ENCODE measurements at places on chromosomes 2 and 18.
A peak's percentile ranks its signal among the peaks of the same experiment; 100 is the strongest.

DNA sequence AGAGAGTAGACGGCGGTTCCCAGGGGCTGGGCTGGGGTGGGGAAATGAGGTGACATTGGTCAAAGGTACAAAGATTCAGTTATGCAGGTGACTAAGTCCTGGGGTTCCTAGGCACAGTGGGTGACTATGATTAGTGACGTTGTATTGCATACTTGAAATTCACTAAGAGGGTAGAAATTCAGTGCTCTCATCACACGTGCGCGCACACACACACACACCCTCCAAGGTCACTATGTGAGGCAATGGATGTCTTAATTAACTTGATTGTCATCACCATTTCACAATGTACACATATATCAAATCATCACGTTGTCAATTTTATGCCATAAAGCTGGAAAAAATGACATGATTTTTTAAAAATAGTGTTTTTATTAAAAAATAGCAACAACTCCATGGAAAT is 92.9 kb upstream of the ALKAL2 start:
- no peak for DNase-seq

DNA sequence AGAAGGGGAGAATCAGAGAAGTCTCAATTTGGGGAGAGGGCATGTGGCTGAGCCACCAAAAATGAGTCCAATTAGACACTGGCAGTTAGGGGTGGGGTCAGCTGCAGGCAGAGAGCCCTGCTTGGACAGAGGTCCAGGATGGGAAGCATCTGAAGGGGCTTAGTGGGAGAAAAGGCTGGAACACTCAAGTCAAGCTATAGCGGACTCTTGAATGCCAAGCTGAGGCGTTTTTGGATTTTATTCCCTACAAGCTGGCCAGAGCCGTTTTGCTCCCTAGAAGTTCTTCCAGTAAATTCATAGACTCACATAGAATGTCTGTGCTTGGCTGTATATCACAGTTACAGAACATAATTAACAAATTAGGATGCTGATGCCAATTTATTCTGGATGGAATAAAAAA is 172.8 kb downstream of the ACOXL start:
- no peak for DNase-seq

- no peak for DNase-seq
These were observed 9.2 kb upstream of the HK2 start for GRCh38 chr2:74824679-74825078.

DNA sequence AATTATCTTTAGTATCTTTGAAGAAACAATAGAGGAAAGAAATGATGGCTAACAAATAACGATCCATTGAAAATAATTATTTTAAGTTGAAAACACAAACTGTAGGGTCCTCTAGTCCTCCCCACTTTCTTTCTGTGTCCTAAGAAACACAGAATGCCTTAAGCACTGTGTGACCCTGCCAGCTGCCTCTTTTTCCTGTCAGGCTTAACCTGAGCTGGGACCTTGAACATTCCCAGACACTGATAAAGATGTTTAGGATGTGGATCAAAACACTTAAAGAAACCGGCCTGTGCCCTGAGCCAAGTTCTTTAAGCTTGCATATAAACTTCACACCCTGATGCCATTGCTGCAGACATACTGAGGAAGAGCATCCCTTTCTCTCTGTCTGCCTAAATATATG is 755.4 kb upstream of the VRK2 start:
- DNase-seq, result no peak

DNA sequence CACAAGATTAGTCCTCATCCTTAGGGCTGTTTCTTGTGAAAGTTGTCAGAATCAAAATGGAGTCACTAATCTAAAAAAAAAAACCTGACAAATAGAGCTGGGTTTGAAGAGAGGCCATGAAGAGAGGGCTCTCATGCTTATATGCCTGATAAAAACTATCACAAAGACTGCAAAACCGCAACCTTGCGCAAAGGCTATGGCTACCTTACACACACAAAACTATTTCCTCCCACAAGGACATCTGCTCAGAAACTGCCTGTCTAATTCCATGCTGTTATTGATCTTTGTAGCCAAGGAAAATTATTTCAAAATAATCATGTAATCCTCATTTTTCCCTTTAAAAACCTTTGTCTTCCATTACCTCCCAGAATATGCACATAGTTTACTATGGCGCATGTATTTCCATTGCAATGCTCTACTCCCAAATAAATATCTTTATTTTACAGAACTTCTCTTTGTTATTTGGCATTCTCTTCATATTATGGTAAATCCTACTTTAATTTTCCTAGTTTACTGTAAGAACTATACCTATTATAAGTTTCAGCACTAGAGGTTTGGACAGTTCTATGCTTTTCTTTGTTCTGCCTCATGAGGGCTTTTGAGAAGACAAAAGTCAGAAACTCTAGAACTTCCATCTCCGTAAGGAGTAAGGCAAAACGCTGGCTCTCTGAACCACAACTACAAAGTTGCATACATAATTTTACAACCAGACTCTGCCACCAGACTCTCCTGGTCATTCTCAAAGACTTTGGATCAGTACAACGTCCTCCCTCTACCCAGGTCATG is 9.6 kb upstream of the DPYSL5 start:
- DNase-seq, result no peak

DNA sequence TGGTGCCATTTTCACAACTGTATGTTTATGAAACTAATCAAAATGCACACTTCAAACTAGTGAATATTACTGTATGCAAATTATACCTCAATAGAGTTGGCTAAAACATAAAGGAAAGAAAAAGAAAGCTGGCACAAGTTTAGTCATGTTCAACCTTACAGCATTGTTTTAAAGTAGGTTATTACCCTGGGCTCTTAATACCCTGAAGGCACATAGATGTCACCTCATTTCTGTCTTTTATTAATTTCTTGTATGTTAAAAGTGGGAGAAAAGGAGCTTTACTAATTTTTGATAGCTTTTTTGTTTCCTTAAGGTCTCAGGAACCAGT is 32.7 kb downstream of the TMEM131 start:
- no peak for DNase-seq

GRCh38 chr2:131153529-131153928 is 48.4 kb downstream of the PLEKHB2 start:
- DNase-seq, result no peak

DNA sequence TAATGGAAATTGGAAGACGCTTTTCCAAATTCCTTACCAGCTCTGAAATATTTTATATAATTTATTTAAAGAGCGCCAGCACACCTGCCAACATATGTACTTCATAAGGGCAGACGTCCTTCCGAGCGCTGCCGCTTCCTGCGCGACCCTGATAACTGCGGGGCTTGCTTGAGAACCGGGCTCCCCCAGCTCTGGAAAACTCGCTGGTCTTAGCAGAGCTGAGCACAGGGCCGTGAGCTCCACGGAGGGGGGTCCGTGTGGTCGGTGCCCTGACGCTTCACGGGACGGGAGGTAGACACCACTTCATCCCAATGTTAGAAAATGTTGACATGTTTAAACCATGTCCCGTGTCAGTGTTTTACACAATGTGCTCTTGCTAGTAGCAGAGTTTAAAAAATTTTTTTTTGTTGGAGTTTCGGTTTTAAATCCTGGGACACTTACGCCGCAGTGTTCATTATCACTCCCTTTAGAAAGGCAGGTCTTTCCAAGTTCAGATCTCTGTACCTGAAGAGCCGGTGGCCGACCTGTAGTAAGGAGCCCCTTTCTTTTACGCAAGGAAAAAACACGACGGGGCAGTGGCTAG is 1.6 kb downstream of the NFATC1 start:
- no peak for DNase-seq

DNA sequence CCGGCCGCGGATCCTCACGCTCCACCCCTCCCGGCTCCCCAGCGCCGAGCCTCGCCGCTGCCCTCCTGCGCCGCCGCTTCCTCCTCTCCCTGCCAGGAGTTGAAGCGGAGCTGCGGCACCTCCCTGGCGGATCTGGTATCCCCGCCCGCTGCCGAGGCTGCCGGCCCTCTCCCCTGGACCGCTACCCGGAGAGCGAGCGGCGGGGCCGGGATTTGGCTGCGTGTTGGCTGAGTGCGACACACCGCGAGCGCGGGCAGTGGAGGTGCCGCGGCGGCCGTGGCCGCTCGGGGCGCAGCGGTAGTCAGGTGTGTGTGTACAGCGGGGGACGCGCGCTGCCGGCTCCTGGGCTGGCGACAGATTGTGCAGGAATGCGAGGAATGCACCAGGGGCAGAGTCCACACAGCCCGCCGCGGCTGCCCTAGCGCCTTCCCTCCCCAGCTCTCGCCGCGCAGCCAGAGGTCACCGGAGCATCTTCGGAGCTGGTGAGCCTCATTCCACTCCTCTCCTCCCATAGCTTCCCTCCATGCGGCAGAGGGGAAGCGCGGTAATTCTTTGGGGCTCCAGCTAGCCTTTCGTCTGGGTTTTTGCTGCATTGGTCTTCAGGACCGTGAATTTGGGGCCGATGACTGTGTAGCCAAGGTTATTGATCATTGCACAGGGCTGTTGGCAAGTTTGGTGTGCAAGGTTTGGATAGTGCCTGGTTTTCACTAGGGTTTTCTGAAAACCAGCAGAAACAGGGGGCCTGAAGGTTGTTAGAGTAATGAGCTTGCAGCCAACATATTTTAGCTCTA is 1.3 kb downstream of the PKP4 start:
- DNase-seq, result peak; percentile 40

DNA sequence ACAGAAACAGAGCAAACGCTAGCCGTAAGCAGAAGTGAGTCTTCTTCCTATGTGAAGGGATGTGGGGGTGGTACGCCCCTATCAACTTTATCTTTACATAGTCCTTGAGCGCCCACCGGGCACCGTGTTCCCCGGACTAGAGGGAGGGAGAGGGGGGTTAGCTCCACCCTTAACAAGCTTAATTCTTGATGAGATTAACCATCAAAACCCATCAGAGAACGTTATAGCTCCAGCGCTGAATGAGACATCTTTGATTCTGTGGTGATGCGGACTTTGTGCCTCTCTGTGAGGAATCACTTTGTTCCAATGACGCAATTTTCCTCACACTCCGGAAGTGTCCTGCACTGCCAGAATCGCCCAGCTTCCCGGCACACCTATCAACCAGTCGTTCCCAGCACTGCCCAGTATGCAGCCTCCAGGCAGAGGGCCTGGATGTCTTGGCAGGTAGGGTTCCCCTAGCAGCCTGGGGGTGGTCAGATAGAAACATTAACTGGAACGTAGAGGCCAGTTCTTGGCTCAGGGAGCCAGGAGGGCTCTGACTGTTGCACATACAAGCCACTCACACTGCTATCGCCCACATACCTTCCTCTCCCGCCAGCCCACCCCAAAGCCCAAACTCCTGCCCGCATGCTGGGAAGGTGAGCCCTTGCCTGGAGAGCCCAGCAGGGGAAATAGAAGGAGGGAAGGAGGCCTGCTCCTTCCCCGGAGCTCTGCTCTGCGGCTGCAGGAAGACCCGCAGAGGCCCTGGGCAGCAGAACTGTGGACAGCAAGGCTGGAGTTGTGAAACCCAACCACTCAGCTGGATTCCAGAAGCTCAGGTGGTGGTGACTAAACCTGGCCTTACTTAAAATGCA is 1.9 kb upstream of the ODC1 start:
- no peak for DNase-seq

- DNase-seq, result no peak
These were observed 133.9 kb upstream of the CCDC195 start for GRCh38 chr2:224850081-224850480.

DNA sequence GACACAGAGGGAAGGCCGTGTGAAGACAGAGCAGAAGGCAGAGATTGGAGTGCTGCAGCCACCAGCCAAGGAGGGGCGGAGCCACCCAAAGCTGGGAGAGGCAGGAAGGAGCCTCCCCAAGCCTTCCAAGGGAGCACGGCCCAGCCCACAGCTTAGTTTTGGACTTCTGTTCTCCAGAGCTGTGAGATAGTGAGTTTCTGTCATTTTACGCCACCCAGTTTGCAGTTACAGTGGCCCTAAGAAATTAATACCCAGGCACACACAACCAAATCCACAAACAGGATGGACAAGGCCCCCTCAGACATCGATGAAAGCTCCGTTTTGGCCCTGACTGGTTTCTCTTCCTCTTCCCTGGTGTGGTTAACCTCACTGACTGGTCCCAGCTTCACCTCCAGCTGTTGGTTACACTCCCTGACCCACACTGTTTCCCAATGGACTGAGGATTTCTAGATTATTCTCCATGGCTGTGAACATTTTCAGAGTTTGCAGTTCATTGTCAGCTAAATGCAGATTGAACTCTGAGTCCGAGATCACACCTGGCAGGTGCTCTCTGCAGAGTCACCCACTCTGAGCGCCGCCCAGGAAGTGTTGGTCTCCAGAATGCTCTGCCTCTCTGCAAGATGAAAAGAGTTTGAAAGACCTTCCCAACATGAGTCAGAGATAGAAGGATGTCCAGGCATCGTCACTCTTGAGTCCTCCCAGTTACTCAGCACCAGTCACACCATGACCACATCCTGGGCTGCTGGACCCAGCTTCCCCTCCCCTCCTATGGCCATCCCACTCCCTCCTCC is 100.2 kb downstream of the TWIST2 start:
- peak; percentile 47 for DNase-seq

DNA sequence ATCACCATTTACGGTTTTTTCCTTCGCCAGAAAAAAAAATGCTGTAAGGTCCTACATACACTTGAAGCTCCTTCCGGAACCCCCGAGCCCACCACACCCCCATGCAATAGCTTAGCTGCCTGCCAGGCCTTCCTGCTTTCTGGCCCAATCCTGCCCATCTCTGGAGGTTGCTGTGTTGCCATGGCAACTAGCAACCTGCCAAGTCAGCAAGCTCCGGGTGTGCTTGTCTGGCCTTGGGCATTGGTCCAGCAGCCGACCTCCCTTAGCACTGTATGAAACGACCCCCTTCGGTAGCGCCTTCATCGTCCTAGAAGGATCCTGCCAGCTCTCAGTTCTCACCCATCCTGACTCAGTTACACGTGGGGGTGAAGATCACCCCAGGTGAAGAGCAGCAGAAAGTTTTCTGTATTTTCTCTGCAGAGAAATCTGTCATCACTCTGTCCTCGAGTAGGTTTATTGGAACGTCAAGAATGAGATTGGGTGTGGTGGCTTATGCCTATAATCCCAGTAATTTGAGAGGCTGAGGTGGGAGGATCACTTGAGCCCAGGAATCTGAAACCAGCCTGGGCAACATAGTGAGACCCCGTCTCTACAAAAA is 47.4 kb upstream of the MTCL1 start:
- no peak for DNase-seq

GRCh38 chr18:49305688-49306336 is 154.6 kb downstream of the DYM start:
- DNase-seq, result no peak

Data from 8988T (cell line).